ENCODE measurements at places on chromosomes 3 and 15.
A peak's percentile ranks its signal among the peaks of the same experiment; 100 is the strongest.

DNA sequence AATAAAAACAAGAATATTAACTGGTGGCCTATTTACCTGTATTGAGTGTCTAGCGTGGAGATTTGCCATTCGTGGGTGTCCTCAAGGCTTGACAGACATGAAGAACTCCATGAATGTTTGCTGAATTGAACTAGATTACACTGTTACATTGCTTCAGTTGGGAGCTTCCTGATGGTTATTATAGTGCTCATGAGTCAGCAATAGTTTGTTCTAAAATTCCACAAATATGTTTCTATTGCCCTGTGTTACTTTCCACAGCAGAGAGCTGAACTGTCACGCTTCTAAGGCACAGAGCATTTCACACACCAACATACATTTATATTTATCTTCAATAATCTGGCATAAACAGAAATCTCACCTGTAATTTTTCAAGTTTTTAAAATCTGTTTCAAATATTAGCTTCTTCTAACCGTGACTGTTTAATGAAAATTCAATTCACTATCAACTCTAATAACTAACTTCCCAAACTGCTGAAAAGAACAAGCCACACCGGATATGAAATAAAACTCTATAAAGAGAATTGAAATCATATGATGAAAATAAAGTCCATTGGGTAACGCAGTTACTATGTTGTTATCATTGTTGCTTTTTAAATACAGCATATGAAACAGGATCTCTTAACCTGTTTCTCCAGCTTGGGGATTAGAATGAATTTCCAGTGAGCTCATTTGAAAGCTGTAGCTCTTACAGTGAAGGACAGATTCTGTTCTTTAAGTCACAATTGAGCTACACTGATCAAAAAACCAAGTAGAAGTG lies 61.2 kb upstream of the MCF2L2 start:
- DNase-seq = peak; percentile 21

DNA sequence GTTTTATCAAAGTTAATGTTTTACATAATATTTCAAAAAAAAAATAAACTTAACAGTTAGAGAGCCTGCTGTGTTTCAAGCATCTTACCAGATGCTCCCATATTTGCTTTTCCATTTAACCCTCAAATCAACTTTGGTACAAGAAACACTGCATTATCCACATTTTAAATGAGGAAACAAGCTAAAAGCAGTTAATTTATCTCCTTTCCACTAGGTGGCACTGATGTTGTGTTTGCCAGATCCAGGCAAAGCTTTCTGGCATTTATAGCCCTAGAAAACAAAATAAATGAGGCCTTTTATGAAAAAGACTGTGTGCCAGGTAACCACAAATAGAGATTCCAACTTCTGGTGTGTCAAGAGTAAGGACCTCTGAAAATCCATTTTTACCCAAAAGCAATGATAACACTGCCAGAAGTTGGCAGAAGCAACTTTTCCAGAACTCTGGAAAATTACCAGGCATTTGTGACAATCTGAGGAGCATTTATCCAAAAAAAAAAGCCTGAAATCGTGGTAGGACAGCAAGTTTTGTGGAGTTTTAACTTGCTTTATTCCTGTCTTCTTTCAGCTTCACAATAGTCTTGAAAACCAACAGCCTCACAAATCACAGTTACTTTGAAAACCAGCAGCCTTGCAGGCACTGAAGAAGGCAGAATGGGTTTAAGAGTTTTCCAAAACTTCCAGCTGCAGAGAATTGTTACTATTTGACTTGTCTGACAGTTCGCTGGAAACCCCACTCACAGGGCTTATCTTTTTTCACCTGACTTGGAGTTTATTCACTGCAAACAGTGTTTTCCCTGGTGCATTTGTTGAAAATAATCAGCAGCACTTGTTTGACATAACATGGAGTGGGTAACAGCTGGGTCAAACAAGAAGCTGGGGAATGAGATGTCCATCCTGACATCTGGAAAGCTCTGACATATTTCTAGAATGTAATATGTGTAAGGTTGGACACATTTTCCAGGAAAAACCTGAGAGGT lies 9.2 kb downstream of the FAM162A start:
- DNase-seq = peak; percentile 71

GRCh38 chr3:105174017-105174615 lies 192.6 kb upstream of the ALCAM start:
- no peak for DNase-seq

DNA sequence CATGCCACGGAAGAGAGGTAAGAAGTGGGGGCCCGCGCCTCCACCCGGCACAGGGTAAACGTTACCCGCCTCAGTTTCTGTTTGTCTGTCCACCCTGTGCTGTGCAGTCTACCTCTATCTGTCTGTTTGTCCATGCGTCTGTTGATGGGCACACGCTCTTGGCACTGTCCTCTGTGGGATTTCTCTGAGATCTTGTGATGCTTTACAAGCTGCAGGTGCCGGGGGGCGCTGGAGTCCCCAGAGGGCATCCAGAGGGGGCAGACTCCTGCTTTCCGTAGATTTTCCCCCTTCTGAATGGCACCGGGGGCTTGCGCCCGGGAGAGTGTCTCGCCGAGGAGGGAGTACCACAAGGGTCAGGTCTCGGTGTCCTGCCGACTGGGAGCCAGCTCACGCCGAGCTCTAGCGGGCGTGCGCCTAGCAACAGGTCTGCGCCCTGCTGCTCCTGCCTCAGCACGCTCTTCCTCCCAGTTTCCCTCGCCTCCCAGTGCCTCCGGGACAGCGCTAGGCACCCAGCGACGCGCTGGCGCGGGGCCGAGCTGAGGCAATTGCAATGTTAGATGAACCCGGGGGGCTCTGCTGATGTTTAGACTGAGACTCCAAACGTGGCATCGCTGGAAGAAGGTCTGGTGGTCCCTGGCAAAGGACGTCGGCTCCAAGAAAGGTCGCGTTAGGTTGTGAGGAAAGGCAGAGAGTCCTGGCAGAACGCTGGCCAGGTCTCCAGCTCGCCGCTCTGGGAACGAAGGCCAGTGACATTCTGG lies 667 bp downstream of the CEMIP start:
- DNase-seq = peak; percentile 25

DNA sequence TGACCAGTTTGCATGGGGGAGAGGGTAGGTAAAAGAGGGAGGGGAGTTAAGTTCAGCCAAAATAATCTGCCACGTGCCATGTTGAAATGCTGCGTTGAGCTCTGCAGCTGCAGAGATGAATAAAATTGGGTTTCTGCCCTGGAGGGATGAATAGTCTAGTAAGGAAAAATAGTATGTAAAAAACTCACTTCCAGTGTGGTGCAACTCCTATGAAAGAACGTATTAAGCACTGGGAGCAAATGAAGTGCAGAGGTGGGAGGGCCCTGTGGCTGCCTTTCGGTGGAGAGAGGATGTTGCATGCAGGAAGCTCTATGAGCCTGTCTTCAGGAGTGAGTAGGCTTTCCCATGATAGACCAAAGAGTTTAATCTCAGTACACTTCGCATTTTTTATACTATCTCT lies 8.6 kb downstream of the CEP63 start:
- no peak for DNase-seq

- peak; percentile 51 for DNase-seq
Observed at GRCh38 chr3:168034152-168034928, 61.4 kb downstream of the GOLIM4 start.

GRCh38 chr3:163587342-163587741 lies 1491.0 kb downstream of the SI start:
- DNase-seq = no peak

- DNase-seq = no peak
Observed at GRCh38 chr15:79454063-79454462, 21.9 kb downstream of the MINAR1 start.

GRCh38 chr15:39581242-39581792 lies 438 bp downstream of the THBS1 start:
- peak; percentile 27 for DNase-seq

DNA sequence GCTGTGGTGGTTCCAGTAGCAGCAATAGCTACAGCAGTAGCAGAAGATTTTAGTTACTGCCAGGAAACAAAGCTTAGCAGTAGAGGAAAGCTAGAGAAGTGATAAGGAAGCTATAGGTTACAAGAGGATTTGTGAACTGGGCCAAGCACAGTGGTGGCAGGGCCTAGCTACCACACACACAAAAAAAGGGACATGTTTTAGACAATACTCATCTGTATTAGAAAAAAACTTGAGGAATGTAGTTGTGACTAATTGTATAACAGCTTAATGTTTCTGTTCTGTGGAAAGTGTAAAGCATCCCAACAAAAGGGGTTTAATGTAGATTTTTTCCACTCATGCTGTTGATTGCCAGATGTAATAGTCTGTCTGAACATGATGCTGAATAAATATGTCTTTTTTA lies 29.9 kb upstream of the PFN2 start:
- DNase-seq = no peak

GRCh38 chr15:78292219-78292618 lies 7.2 kb downstream of the SKIC8 start:
- no peak for DNase-seq

GRCh38 chr15:101286471-101287114 lies 8.5 kb downstream of the SNRPA1 start:
- DNase-seq = no peak

GRCh38 chr3:48356419-48356818 lies 15.6 kb upstream of the FBXW12 start:
- no peak for DNase-seq

DNA sequence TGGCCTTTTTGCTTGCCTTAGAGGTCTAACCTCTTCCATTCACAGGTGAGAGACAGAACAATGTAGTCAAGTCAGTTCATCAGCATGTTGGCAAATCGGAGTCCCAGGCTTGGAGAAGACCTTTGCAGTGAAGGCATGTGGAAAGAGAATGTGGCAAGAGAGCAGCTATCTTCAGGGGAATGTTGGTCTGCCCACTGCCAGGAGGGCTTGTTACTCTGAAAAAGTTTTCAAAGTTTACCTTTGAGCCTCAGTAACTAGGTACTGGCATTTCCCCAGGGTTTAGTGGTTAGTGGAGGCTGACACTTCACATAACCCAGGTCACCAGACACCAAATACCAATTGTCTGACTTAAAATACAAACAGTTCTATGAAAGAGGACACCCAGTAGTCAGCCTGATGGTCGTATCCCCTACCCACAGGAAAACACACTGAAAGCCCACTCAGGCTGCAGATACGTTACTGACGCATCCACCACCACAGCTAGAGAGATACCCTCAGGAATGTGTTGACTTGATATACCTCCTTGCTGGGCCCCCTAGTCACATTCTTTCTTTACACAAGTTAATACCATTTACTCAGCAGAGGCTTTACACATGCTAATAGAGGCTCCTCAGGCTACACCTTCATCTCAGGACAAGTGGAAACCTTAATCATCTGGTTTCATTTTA lies 9.7 kb upstream of the ARID3B start:
- peak; percentile 69 for DNase-seq

DNA sequence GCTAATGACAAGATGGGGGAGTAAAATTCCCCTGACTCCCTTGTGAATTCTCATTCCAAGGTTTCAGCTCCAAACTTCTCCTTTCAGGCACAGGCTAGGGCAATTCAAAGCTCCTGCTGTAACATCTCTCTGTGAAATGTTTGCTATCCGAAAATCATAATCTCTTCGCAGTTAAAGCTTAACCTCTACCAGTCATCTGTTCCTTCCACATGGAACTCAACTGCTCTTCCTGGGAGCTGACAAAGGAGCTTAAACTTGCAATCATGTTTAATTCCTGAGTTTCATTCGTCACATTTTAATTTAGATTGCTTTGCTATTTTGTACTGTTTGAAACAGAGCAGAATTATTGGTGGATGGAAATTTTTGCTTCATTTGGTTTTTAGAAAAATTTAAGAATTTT lies 328.6 kb downstream of the AGBL1 start:
- no peak for DNase-seq

- no peak for DNase-seq
Observed at GRCh38 chr3:165191491-165191890, 4.7 kb downstream of the SLITRK3 start.

DNA sequence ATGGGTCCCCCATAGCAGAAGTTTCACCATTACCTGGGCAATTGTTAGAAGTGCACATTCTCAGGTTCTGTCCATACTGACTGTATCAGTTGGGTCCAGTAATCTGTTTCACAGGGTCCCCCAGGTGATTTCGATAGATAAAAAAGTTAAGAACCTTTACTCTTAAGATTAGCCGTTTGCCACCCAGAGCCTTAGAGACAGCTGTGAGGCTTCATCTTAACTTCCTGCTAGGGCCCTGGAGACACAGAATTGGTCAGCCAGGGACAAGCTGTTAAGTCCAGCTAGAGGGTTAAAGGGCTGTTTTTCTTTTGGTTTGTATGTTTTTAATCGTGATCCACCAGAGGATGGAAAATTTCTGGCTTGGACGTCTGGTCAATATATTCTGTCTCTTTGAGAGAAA lies 6.7 kb downstream of the FAM162A start:
- DNase-seq = no peak

GRCh38 chr15:22229990-22230819 lies 149.9 kb downstream of the OR4M2 start:
- no peak for DNase-seq

DNA sequence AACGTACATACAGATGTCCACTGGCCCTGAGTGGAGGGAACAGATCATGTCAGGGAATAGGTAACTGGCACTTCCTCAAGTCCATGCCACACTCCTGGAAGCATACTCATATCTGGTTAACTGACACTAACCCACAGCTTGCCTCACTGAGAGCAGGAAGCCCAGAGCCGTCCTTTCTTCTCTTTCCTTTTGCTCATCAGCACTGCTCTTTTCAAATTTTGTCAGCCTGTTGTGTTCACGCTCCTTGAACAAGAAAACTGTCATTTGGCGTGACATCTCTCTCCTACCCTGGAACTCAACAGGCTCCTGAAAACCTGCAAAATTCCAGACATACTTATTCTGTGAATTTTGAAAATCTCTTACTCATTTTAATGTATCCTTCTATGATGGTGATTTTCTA lies 360.2 kb downstream of the MAGI1 start:
- no peak for DNase-seq

DNA sequence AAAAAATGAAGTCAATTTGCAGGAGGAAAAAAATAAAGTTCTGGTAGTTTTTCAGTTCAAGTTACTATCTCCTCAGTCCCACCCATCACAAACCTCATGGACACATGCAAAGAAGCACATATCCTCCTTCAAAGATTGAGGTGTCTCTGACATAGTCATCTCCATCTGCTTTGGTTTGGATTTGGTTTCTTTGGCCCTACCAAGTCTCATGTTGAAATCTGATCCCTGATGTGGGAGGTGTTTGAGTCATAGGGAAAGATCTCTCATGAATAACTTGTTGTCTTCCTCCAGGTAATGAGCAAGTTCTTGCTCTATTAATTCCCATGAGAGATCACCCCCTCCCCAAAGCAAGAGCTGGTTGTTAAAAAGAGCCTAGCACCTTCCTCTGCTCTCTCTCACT lies 446.8 kb downstream of the IGSF11 start:
- no peak for DNase-seq

- DNase-seq = no peak
Observed at GRCh38 chr3:89494734-89495133, 387.3 kb downstream of the EPHA3 start.

- no peak for DNase-seq
Observed at GRCh38 chr3:94544131-94544789, 481.4 kb downstream of the NSUN3 start.
